ENCODE measurements at places on chromosomes 2 and 18.

DNA sequence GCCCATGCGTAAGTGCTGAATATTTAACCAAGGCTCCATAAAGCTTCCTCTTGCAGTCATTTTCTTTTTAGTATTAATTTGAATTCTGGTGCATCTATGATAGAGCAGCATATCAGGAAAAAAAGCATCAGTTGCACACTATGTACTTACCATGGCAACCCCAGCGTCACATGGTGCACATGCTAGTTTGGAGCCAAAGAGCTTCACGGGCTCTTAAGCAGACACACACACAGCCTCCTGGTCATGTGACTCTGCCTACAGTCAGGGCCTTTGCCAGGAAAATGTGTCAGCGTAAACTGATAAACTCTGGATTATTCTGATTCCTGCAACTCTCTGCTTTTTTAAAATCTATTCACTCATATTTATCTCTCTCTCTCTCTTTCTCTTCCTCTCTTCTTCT is 30.2 kb downstream of the NYAP2 start:
- DNase-seq: peak; percentile 10

GRCh38 chr2:42029171-42029570 is 18.6 kb upstream of the PKDCC start:
- no peak for DNase-seq

DNA sequence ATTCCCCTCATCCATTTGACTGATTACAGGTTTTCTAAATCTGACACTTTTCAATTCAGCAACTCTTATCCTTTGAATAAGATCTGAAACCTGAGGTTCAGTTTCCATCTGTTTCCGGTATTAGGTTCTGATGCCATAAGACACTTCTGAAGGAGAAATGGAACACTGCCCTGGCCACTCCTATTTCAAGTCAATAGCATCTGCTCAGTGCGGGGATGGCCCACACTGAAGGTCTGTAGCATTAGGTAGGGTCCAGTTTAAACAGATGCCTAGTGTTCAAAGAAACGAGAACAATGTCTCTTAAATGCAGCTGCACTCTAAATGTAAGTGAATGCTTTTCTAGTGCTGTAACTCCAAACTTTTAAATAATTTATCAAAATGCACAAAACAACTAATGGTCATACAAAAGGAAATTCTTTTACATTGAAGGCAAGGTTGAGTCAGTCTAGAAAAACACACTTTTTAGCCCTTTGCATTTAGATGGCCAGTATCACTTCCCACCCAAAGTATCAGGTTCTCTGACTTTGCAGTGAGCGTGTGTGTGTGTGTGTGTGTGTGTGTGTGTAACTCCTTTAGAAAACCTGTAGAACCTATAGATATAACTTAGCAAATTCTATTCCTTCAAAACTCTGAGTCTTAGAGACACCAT is 78.2 kb downstream of the STK39 start:
- DNase-seq: no peak

GRCh38 chr2:61461404-61461803 is 9.5 kb downstream of the USP34 start:
- DNase-seq: no peak

DNA sequence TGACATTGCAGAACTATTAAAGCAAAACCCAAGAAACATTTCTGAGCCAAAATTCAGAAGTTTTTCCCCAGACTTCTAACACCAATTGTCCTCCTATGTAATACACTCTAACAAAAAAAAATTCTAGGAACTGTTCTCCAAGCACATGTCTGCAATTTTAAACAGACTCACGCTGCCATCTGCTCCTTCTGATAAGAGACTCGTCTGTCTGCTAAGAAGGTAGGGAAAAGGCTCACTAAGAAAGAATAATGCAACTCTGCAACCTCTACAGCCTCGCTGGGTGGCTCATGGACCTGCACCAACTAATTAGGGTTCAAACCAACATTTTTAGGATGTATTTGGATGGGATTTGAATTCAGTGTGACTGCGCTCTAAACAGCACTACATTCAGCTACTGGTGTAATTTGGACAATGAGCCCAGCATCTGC is 366.5 kb downstream of the DSC3 start:
- DNase-seq: no peak

- no peak for DNase-seq
These were observed 155.6 kb upstream of the XPO1 start for GRCh38 chr2:61693744-61694143.

GRCh38 chr2:99472600-99472960 is 17.2 kb downstream of the REV1 start:
- no peak for DNase-seq

DNA sequence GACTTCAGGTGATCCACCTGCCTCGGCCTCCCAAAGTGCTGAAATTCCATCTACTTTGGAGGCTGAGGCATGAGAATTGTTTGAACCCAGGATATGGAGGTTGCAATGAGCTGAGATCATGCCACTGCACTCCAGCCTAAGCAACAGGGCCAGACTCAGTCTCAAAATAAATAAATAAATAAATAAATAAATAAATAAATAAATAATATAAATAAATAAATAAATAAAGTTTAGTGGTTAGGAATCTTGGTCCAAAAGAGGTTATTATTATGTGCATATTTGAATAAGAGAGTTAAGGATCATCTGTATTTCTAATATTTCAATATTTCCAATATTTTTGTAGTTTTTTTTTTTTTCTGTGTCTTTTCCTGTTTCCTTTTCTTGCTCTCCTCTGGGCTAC is 90.8 kb downstream of the HS6ST1 start:
- no peak for DNase-seq

DNA sequence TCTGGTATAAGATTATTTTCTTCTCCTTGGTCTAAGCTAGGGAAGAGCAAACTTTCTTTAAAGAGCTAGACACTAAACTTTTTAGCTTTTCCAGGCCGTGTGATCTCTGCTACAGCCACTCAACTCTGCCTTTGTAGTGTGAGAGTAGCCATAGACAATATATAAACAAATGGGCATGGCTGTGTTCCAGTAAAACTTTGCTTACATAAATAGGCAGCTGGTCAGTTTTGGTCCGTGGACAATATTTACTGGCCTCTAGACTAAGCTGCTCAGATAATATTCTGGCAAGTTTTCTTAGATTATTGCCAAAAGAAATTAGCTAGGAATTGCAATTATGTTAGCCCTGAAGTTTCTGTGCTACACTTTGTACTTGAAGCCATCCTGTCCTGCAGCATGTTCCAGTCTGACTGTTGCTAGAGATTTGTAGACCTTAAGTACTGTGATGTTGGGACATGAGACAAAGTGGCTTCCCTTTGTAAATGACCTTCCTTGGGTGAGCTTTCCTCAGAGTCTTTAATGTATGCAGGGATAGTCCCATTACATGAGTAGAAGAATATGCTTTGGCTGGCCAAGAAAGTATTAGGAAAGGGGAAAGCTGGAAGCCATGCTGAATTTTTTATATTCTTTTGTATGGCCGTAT is 126.9 kb downstream of the SOX11 start:
- no peak for DNase-seq

- no peak for DNase-seq
These were observed 32.4 kb downstream of the FIGN start for GRCh38 chr2:163703386-163703785.

GRCh38 chr2:109448946-109449788 is 164.6 kb downstream of the SEPTIN10 start:
- DNase-seq: peak; percentile 6

GRCh38 chr2:14761118-14761517 is 128.6 kb downstream of the LRATD1 start:
- no peak for DNase-seq

- no peak for DNase-seq
These were observed 30.7 kb upstream of the IL1R1 start for GRCh38 chr2:102111823-102112222.
